A549 treated with ZK216348 at 1 μM for 4 hours (cell line): ENCODE measurements at places on chromosomes 1 and 21. TPM values are rescaled to one million over a fixed set of nuclear protein-coding genes. Genes with fewer than 3 reads are reported as not detected.

DEPDC1 gene
- 7.3 to 19.1 TPM (median 15.3 TPM) in 5 replicates for total RNA-seq

PODN gene
- not detected in 5 replicates for total RNA-seq

HSPG2 gene
- 34.8 to 81.3 TPM (median 65.2 TPM) in 5 replicates for total RNA-seq

ROR1 gene
- total RNA-seq = 7.4 to 11.0 TPM (median 9.0 TPM) in 5 replicates

OR10Z1 gene
- not detected in 5 replicates for total RNA-seq

IL22RA1 gene
- total RNA-seq = 4.6 to 7.3 TPM (median 5.2 TPM) in 5 replicates

CD1B gene
- not detected in 5 replicates for total RNA-seq

AK5 gene
- 5.8 to 13.3 TPM (median 6.9 TPM) in 5 replicates for total RNA-seq

MYOC gene
- 0.06 TPM in 1 of 5 replicates, not detected in the others for total RNA-seq

ADORA3 gene
- total RNA-seq = not detected in 5 replicates

ABCA4 gene
- 0.04 to 0.13 TPM (median 0.09 TPM) in 3 of 5 replicates, not detected in the others for total RNA-seq

FAM151A gene
- total RNA-seq = 0.12 to 0.15 TPM in 2 of 5 replicates, not detected in the others

PARS2 gene
- total RNA-seq = 3.2 to 4.9 TPM (median 4.2 TPM) in 5 replicates

RBP7 gene
- total RNA-seq = 4.5 to 11.2 TPM (median 5.1 TPM) in 5 replicates
